ENCODE measurements at places on chromosomes 6 and 20. TPM values are rescaled to one million over a fixed set of nuclear protein-coding genes. Genes with fewer than 3 reads are reported as not detected.

Gene GJA10
- not detected for total RNA-seq

- H3K27ac ChIP-seq = peak overlapping the region; percentile 52
- H3K4me3 ChIP-seq = peak overlapping the region; percentile 44
- H3K27me3 ChIP-seq = no peaks in the 10 kb centered on the region
- peak; percentile 55 for DNase-seq
- peaks cover 33% of the 10 kb centered on the region for H3K4me1 ChIP-seq
- no peaks in the 10 kb centered on the region for H3K36me3 ChIP-seq
These were observed 27.0 kb upstream of the TBC1D7 start for GRCh38 chr6:13355043-13355945.

GRCh38 chr6:43277306-43277642 is 20.8 kb upstream of the SLC22A7 start:
- H3K36me3 ChIP-seq = no peaks in the 10 kb centered on the region
- H3K27ac ChIP-seq = no peak overlapping the region
- peaks cover 12% of the 10 kb centered on the region for H3K27me3 ChIP-seq
- no peak for DNase-seq
- peaks cover 17% of the 10 kb centered on the region for H3K4me1 ChIP-seq

GRCh38 chr6:149831308-149831820 is 32.8 kb downstream of the LRP11 start:
- no peak overlapping the region for H3K27ac ChIP-seq
- H3K27me3 ChIP-seq = no peaks in the 10 kb centered on the region
- no peaks in the 10 kb centered on the region for H3K36me3 ChIP-seq
- no peak for DNase-seq
- peaks cover 3% of the 10 kb centered on the region for H3K4me1 ChIP-seq

Measured in CD4-positive, alpha-beta memory T cell (primary cell).